ENCODE measurements at places on chromosomes 3 and 15.
A peak's percentile ranks its signal among the peaks of the same experiment; 100 is the strongest.

DNA sequence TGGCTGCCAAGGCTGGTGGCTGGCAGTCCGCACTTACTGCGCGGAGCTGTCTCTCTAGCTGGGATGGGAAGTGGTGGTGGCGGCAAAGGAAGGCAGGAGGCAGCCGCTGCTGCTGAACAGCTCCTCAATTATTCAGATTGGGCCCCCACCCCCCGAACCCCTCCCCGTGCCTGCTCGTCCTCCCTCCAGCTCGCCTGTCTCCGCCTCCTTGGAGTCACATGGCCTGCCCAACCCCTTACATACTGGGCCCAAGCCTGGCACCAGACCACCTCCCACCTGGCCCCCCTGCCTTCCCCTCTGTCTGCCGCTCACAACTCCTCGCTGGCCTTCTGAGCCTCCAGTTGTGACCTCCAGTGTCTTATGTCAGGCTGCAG lies at the start of gene SLC7A14:
TSS of gene SLC7A14 (minus strand) at position 139 of the 374 bp plus-strand sequence. CDS start 59,139 bp downstream, outside the sequence.
- DNase-seq, result no peak

- peak; percentile 69 for DNase-seq
These were observed 5.5 kb upstream of the CD200 start for GRCh38 chr3:112327371-112327951.

- DNase-seq, result peak; percentile 14
These were observed 6.9 kb downstream of the NEK11 start for GRCh38 chr3:131033480-131034080.

DNA sequence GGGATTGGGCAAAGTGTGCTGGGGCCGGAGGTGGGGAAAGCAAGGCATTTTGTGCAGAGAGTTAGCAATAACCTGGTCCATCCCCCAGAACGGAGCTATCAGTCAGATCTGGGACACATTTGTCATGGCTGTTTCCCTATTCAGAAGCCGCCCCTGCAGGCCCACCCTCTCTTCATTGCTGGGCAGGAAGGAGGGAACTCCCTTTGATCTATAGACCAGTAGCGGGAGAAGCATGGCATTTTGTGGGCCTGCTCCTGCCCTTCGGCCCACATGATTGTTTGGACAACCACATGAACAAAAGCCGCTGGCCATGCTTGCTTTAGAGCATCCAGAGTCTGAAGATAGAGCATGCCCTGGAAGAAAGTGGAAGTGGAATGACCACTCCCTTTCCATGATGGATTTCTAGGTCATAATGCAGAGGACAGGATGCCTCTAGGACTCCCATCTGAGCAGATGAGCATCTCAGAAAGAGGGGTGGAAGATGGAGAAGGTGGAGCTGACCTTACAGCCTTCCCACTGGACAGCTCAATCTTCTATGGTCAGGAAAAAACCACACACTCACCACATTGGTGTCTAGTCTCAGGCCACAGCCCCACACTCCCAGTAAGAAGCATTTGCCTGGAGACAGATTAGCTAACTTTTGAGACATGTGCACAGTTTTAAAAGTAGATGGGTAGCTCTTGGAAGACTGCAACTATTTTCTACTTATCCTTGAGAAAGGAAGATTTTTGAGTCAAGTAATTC lies 11.9 kb upstream of the LRTM1 start:
- no peak for DNase-seq

- no peak for DNase-seq
These were observed at the start of gene GABRA5 for GRCh38 chr15:26866298-26867199. GABRA5 (plus strand) TSS chr15:26867062; CDS start chr15:26869249, 2,187 bp downstream.

GRCh38 chr3:44340058-44340395 lies 1.5 kb downstream of the TCAIM start:
- no peak for DNase-seq

GRCh38 chr15:72737061-72737460 lies 46.5 kb downstream of the ADPGK start:
- no peak for DNase-seq

- no peak for DNase-seq
These were observed 509.9 kb downstream of the SHQ1 start for GRCh38 chr3:72338082-72338941.

- DNase-seq, result no peak
These were observed 11.1 kb downstream of the GP5 start for GRCh38 chr3:194387926-194388418.

- no peak for DNase-seq
These were observed 731.6 kb downstream of the NAALADL2 start for GRCh38 chr3:175590745-175591144.

DNA sequence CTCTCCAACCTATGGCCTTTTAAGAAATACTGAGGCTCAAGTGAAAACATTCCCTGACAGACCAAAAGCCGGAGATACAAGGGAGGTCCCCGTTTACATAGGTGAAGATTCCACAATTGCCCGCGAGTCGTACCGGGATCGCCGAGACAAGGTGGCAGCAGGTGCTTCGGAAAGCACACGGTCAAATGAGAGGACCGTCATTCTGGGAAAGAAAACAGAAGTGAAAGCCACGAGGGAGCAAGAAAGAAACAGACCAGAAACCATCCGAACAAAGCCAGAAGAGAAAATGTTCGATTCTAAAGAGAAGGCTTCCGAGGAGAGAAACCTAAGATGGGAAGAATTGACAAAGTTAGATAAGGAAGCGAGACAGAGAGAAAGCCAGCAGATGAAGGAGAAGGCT lies 24.8 kb downstream of the SYNM start:
- no peak for DNase-seq

DNA sequence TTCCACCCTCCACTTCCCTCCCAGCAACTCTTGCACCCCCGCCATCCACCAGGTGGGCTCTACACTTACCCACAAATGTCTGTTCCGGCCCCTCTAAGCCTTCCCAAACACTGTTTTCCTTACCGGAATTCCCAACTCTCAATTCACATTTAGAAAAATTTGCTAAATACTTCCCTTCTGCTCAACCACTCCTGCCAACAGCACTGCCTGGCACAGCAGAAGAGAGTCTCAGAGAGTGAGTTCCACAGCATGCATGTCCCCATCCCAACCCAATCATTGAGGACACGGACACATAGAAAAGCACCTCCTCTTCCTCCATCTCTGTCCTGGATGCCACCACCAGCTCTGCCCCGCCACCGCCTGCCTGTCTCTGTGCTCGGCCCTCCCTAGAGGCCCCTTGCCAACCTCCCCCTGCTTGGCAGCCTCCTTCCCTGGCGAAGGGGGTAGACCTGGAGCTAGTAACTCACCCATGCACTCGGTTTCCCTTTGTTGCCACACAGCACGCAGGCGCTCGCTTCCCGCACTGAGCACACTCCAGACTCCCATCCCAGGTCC lies 66.2 kb upstream of the SLC6A1 start:
- no peak for DNase-seq

- no peak for DNase-seq
These were observed 767.7 kb upstream of the LMCD1 start for GRCh38 chr3:7733933-7734332.

DNA sequence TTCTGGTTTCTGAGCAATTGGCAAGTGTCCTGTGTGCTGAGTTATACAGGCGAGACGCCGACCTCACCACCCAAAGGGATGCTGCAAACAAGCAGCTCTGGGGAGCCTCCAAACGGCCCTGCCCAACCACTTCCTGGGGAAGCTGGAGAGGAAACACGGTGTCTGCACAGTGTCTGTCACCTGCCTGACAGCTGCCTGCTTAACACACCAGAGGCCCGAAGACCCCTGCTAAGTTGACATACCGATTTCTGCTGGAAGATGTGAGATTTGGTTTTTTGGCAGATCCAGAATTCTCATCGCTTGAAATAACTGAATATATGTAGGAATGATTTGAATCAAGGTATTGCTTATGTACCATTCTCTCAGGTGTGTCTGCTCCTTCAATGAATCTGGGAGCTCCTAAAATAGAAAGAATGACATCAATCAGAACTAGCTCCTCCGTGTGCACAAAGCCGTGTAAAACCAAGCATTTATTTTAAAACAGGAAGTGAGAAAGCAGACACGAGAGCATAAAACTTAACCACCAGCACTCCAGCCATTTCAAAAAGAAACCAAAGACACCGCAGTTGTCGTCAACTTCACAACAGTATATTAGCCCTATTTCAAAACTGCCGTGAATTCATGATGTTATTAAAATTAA lies 27.2 kb downstream of the LRRC2 start:
- peak; percentile 26 for DNase-seq

GRCh38 chr15:93231261-93231925 lies 142.4 kb upstream of the RGMA start:
- DNase-seq, result no peak

DNA sequence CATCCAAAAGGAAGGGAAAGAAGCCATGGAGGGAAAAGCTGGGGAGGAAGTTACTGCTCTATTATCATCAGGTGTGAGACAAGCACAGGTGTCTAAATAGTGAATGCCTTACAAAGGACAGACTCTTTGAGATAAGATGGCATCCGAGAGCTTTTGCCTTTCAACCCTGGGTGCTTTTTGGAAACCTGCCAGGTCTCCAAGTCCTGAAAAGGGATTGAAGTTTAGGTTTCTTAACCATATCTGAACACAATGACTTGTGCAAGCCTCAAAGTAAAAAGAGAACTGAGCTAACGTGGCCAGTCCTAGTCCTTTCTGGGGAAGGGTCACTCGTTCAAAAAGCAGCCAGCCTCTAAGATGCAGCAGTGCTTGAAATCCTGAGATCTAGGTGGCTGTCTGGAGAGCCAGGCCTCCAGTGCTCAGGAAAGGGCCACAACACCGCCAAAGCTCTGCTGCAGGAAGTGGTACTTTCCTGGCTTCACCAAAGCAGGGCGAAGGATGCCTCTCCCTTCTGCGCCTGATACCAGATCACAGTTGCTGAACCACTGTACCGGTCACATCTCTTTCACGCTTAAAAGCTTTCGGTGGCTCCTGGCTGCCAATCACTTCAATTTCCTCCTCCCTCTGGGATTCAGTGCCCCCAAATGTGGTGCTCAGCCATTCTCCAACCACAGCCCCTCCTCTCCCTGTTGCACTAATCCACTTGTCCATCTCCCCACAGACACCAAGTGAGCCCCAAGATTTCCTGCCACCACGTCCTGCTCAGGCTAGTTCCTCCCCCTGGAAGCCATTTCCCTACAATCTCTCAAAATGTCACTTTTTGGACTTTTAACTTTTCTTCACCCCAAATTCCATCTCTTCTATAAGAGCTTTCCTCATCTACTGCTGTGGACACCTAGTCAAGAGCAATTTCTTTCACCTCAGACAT lies 104.1 kb upstream of the LPP start:
- no peak for DNase-seq

DNA sequence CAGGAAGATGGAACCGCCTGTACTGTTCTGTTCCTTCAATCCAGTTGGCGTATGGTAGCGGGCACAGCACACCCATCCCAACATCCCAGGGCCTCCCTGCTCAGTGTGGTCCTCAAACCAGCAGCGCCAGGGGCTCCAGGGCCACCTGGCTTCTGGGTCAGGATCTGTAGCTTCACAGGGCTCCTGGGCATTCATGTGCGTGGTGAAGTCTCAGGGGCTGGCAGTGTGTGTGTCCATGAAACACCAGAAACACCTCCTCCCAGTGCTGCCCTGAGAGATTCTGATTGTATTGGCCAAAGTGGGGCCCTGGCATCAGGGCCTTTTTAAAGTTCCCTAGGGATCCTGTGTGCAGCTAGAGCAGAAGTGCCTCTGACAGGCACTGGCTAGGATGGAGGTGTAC lies 42.1 kb downstream of the ABTB1 start:
- no peak for DNase-seq
